ENCODE measurements at places on chromosomes 6 and 20.

DNA sequence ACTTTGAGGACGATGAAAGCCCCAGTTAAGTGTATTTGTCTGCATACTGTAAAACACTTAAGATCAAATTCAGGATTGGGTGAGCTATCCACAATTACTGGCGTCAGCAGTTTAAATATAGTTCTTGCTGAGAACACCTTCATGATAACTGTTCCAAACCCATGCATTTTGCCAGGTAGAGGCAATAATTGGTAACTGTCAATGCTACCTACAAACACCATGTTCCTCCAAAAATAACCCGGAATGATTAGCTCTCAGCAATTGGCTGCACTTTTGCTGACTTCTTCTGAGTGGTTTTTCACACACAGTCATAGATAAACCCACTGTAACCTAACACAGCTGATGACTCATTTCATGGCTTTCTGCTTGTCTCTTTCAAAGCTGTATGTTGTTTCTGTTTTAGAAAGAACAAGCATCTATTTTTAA is 1358.6 kb upstream of the GJE1 start:
- peak; percentile 56 for DNase-seq
- H3K36me3 ChIP-seq = peaks cover 33% of the 10 kb centered on the region
- peaks cover 23% of the 10 kb centered on the region for H3K27me3 ChIP-seq
- no peak overlapping the region for H3K4me3 ChIP-seq
- peak overlapping the region; percentile 69 for H3K27ac ChIP-seq

- no peak overlapping the region for H3K4me3 ChIP-seq
- no peaks in the 10 kb centered on the region for H3K27me3 ChIP-seq
- no peak overlapping the region for H3K27ac ChIP-seq
- no peaks in the 10 kb centered on the region for H3K36me3 ChIP-seq
- no peak for DNase-seq
Measured at GRCh38 chr6:168397012-168397411, 44.0 kb upstream of the SMOC2 start.

DNA sequence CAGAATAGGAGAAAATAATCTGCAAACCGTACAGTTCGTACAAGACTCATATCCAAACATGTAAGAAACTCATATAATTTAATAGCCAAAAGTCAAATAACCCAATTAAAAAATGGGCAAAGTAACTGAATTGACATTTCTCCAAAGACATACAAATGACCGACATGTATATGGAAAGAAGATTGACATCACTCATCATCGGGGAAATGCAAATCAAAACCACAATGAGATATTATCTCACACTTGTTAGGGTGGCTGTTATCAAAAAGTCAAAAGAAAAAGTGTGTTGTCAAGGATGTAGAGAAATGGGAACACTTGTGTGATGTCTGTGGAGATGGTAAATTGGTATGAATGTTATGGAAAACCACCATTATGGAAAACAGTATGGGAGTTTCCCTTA is 70.5 kb upstream of the STXBP5 start:
- DNase-seq = no peak
- H3K4me1 ChIP-seq = no peaks in the 10 kb centered on the region
- H3K36me3 ChIP-seq = no peaks in the 10 kb centered on the region
- no peak overlapping the region for H3K4me3 ChIP-seq
- no peaks in the 10 kb centered on the region for H3K27me3 ChIP-seq
- no peak overlapping the region for H3K27ac ChIP-seq

- no peak overlapping the region for H3K27ac ChIP-seq
- DNase-seq = no peak
- H3K36me3 ChIP-seq = no peaks in the 10 kb centered on the region
Measured at GRCh38 chr6:134802426-134803058, 147.4 kb downstream of the ALDH8A1 start.

GRCh38 chr6:99446076-99446475 is 21.0 kb upstream of the PNISR start:
- no peaks in the 10 kb centered on the region for H3K27me3 ChIP-seq
- H3K36me3 ChIP-seq = peaks cover 49% of the 10 kb centered on the region
- no peak for DNase-seq
- no peaks in the 10 kb centered on the region for H3K4me1 ChIP-seq
- no peak overlapping the region for H3K4me3 ChIP-seq
- no peak overlapping the region for H3K27ac ChIP-seq

DNA sequence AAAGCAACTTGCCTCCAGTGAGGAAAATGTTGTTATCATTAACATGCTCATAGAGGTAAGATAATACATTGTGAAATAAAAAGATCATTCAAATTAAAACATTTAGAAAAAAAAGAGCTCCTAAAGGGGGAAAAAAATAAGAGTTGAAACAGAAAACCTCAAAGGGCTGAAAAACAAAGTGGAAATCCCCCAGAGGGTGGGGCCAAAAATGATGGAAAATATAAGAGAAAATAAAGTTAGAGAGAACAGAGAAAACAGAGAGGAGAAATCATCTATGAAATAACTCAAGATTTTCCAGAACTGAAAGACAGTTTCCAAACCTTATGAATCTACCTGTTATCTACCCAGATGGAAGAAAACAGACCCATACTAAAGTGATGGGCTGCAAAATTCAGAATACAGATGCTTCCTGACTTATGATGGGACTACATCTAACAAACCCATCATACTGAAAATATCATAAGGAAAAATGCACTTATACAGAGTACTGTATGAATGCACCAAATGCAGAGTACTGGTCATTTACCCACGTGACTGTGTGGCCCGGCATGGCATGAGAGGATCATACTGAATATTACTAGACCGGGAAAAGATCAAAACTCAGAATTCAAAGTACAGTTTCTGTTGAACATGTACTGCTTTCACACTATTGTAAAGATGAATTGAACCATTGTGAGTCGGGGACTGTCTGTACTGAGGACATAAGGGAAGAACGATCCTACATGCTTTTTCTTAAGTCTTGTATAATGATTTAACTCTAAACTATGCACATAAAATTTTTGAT is 4.0 kb downstream of the ZBTB24 start:
- H3K27me3 ChIP-seq = no peaks in the 10 kb centered on the region
- peak overlapping the region; percentile 98 for H3K4me3 ChIP-seq
- H3K36me3 ChIP-seq = peaks cover 64% of the 10 kb centered on the region
- H3K4me1 ChIP-seq = peaks cover 71% of the 10 kb centered on the region

DNA sequence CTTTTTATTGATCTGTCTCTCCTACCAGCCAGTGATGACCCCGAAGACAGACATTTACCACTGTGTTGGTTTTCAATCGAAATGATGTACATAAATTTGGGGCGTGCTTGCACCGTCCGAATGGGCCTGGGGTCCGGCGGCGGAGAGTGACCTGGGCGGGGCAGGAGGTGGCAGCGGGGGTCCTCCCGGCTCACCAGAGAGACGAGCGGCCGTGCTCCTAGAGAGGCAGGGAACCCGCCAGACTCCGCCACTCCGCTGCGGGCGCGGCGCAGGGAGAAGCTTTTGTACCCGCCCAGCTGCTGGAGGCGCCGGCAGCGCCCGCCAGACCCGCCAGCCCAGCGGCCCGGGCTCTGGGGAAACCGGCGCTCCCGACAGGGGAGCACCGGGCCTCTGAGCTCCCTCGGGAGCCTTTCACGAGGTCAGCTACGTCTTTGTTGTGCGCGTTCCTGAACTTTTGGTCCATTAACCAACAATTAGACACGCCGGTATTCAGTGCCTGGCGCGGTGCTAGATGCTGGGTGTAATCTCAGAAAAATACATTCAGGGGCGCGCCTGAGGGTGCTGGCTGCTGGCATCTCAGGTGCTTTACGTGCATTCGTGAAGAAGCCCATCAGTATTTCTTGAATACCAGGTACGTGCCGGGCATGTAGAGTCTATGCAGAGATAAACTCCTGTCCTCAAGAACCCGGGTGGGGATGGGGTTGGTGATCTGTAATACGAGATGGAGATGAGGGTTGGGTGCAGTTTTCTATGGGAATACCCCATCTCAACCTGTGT is at the start of gene PGBD1:
PGBD1 (plus strand) TSS at position 285 of the 777 bp plus-strand sequence. CDS start 2,242 bp downstream, outside the sequence.
- peaks cover 14% of the 10 kb centered on the region for H3K4me1 ChIP-seq
- peaks cover 12% of the 10 kb centered on the region for H3K36me3 ChIP-seq
- no peak within 1 kb of the TSS for H3K27ac ChIP-seq

DNA sequence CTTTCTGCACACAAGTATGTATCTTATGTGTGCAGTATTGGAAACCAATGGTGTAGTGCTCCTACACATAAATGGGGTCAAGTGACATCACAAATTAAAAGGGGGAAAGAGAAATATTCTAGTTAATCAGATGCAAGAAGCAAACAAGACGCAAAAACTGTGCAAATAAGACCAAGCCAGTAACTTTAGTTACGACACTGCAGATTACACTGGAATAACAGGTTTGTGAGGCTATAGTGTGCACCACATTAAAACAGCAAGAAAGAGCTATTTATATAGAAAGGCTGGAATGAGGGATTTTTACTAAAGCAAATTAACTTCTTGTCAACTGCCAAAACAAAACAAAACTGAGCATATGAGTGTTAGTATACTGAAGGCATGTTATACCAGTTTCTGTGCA is 45.8 kb downstream of the NR2E1 start:
- no peaks in the 10 kb centered on the region for H3K27me3 ChIP-seq
- no peak overlapping the region for H3K27ac ChIP-seq
- peaks cover 27% of the 10 kb centered on the region for H3K36me3 ChIP-seq
- no peak overlapping the region for H3K4me3 ChIP-seq
- no peak for DNase-seq

DNA sequence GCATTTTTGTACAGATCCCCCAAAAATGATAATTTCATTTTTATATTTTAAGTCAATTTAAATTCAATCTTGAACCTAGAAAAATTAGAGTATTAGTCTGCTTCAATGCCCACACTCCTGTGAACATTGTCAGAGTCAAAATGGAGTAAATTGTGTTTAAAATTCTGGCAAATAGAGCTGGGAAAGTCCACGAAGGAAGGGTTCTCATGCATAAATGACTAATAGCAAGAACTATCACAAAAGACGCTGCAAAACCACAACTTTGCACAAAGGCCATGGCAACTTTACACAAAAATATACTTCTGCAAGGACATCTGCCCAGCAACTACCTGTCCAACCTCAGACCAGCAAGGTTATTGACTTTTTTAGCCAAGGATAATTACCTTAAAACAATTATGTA is 203.2 kb upstream of the SMLR1 start:
- no peak overlapping the region for H3K4me3 ChIP-seq
- peaks cover 23% of the 10 kb centered on the region for H3K36me3 ChIP-seq

GRCh38 chr6:71745525-71745924 is 140.8 kb upstream of the RIMS1 start:
- DNase-seq = no peak
- no peak overlapping the region for H3K4me3 ChIP-seq
- no peaks in the 10 kb centered on the region for H3K4me1 ChIP-seq

- H3K4me1 ChIP-seq = peaks cover 2% of the 10 kb centered on the region
- H3K27me3 ChIP-seq = peaks cover 67% of the 10 kb centered on the region
- no peak overlapping the region for H3K4me3 ChIP-seq
Measured at GRCh38 chr20:56343861-56344381, 14.9 kb upstream of the FAM210B start.

- no peak for DNase-seq
- H3K27me3 ChIP-seq = no peaks in the 10 kb centered on the region
- H3K27ac ChIP-seq = no peak overlapping the region
- H3K4me1 ChIP-seq = no peaks in the 10 kb centered on the region
Measured at GRCh38 chr6:123769431-123769830, 34.2 kb upstream of the NKAIN2 start.

DNA sequence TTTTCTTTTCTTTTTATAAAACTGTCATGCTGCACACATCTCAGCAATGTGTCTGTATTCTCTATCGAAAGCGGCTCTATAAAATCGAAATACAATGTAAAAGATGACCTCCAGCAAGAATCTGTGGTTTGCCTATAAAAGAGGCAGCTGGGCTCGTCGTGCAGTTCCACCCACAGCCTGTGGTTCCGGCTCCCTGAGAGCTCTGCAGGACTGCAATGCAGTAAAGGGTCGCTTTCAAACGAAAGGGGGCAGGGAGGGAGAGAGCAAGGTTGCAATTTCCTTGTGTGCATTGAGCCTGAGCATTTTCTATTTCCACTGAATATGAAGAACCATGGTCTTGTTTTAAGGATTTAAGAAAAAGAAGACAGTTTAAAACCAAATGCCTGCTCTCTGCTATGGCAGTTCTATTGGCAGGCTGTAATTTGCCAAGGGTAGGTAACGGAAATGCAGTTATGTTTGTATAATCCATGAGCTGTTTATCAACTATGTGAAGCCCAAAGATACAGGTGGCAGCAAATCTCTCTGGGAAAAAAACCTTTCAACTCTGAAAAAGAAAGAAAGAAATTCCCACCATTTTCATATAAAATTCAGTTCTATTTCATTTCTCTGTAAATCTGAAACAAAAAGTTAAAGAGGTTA is 236.5 kb downstream of the HACE1 start:
- no peak overlapping the region for H3K27ac ChIP-seq
- H3K36me3 ChIP-seq = no peaks in the 10 kb centered on the region
- H3K4me1 ChIP-seq = peaks cover 5% of the 10 kb centered on the region
- no peak overlapping the region for H3K4me3 ChIP-seq
- peaks cover 15% of the 10 kb centered on the region for H3K27me3 ChIP-seq
- DNase-seq = no peak

- H3K27ac ChIP-seq = no peak overlapping the region
- no peaks in the 10 kb centered on the region for H3K27me3 ChIP-seq
- peaks cover 36% of the 10 kb centered on the region for H3K4me1 ChIP-seq
- no peak for DNase-seq
Measured at GRCh38 chr6:107653861-107654394, 164.0 kb downstream of the SOBP start.

DNA sequence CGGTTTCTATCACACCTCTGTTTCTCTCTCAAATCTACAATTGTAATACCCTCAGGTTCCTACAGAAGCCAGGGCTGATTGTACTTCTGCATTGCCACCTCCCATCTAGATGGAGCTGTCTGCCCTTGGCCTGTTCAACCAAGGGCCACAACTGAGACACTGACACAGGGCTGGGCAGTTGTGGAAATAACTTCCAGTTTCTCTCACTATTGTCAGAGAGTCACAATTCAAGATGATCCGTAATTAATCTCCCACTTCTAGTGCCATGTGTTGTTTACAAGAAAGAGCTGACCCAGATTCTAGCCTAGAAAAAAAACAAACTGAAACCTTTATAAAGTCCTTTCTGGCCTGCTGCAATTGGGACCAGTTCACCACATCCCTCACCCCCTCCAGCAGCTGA is 22.2 kb downstream of the RCAN2 start:
- no peaks in the 10 kb centered on the region for H3K4me1 ChIP-seq
- DNase-seq = no peak
- H3K27ac ChIP-seq = no peak overlapping the region
- H3K27me3 ChIP-seq = peaks cover 27% of the 10 kb centered on the region
- H3K4me3 ChIP-seq = no peak overlapping the region
- H3K36me3 ChIP-seq = no peaks in the 10 kb centered on the region

- H3K27me3 ChIP-seq = no peaks in the 10 kb centered on the region
- no peaks in the 10 kb centered on the region for H3K36me3 ChIP-seq
- H3K4me1 ChIP-seq = no peaks in the 10 kb centered on the region
- DNase-seq = no peak
Measured at GRCh38 chr20:42945234-42945994, 244.3 kb downstream of the PTPRT start.

DNA sequence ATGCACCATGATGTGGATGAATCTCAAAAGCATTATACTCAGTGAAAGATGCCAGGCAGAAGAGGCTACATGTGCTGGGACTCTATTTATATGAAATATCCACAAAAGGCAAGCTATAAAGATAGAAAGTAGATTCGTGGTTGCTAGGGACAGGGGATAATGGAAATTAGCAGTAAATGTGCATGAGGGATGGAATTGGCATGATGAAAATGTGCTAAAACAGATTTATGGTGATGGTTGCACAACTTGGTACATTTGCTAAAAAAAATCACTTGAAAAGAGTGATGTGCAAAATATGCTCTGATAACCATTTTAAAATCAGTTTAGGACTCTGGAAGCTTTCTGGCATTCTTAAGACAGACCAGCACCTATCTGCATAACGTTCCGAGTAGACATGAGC is 61.6 kb downstream of the ALDH8A1 start:
- H3K36me3 ChIP-seq = no peaks in the 10 kb centered on the region
- H3K4me3 ChIP-seq = no peak overlapping the region
- no peaks in the 10 kb centered on the region for H3K4me1 ChIP-seq
- no peak overlapping the region for H3K27ac ChIP-seq
- H3K27me3 ChIP-seq = peaks cover 58% of the 10 kb centered on the region
